HFF-Myc (cell line): ENCODE measurements at places on chromosomes 12 and 14.
A peak's percentile ranks its signal among the peaks of the same experiment; 100 is the strongest.

DNA sequence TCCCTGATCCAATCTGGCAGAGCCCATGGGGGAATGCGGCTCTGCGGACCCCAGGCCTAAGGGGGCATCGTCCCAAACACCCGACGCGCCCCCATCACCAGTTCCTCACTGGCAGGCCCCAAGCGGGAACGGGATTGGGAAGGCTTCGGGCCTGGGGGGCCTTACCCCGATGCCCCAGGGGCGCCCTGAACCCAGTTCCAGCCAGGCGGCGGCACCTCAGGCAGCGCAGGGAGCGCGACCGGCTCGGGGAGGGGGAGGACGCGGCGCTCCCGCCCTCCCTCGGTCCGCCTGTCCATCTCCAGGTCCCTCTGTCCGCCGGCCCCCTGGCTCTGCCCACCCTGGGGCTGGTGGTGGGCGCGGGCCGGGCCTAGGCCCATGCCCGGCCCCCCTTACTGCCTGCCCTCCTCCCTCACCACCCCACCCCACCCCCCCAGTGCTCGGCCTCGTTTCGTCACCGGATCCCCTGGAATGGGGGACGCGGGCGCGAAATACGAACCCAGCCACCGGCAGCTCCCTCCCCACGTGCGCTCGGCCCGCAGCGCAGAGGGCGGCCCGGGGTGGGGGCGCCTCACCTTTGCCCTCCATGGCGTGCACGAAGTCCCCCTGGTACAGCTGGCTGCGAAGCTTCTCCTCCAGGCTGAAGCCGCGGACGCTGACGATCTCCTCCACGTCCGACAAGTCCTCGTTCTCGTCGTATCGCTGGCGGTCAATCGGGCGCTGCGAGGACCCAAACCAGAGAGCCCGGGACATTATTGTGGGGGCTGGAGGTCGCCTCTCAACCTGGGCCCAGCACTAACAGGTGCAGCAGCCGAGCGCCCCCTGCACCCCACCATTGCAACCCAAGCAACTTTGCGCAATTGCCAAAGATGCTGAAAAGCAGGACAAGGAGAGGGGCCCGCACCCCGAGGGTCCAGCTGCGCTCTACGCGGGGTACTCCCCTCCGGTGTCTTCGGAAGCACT is 2.3 kb downstream of the KDM2B start:
- no peak for DNase-seq

GRCh38 chr12:27573972-27574371 is 50.0 kb downstream of the PPFIBP1 start:
- DNase-seq = peak; percentile 85

- DNase-seq = no peak
These were observed 28.2 kb downstream of the GALNT16 start for GRCh38 chr14:69288011-69288771.

- DNase-seq = no peak
These were observed 15.3 kb downstream of the EP400 start for GRCh38 chr12:131965073-131965472.

- DNase-seq = no peak
These were observed 7.6 kb upstream of the TMED10 start for GRCh38 chr14:75184039-75184438.

- DNase-seq = no peak
These were observed 15.7 kb upstream of the TMEM119 start for GRCh38 chr12:108613548-108613947.

GRCh38 chr14:99387880-99388279 is 92.8 kb downstream of the SETD3 start:
- no peak for DNase-seq

DNA sequence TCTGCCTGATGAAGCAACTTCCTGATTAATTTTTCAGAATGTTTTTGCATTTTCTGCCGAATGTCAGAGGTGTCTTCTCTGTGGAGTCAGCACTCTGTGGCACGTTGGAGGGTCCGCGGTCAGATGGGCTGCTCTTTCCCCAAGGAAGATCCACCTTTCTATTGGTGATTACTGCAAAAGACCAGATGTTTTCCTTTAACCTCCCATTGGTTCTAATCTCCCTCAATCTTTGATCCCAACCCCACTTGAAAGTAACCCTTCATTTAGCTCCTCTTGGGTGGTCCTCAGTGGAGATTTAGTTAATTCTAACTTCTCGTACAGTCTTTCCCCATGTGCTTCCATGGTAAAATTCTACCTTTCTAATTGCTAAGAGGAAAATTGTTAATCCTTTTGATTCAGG is 397.7 kb upstream of the DDHD1 start:
- no peak for DNase-seq

DNA sequence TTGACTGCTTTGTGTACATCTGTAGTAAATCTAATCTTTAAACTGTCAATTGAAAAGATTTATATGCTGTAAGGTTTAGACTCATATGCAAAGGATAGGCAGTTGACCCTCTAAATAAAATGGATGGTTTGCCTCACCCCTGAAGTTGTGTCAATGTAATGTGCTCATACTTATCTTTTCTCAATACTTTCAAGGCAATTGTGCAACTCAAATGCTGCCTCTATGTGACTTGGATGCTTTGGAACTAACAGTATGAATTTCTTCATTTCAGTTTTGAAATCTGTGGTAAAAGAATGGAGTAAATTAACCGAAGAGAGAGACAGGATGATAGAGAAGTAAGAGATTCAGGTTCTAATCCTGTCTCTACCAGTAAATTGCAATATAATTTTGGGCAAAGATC is 9.7 kb downstream of the PDE6H start:
- DNase-seq = no peak

DNA sequence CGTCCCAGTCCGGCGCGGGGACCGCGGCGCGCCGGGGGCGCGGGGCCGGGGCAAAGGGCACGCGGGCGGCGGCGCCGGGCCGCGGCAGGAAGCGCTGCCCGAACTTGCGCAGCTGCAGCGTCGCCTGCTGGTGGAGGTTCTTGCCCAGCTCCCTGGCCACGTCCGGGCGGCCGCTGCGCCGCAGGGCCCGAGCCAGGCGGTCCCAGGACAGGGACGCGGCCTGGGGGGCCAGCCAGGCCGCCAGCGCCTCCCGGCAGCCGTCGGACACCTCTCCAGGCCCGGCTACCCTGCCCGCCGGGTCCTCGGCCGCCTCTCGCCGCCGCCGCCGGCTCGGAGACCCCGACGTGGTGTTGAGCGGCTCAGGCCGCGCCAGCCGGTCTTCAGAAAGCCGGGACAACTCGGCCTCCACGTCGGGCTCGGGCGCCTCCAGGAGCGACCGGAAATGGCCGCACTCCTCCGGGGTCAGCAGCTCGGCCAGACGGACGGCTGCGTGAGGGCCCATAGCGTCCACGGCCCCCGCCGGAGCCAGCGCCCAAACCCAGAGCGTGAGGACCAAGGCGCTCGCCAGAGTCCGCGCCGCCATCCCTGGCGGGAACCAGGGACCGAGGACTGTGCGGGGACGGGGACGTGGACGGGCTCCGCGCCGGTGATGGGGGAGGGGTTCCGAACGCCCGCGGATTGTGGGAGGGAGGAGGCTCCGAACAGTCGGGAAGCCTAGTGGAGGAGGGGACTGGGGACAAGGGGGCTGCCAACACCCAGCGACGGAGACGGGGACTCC is 34.0 kb downstream of the FIGNL2 start:
- peak; percentile 27 for DNase-seq

GRCh38 chr14:76375947-76376404 is at the start of gene ESRRB:
TSS of gene ESRRB (plus strand) at chr14:76376137. CDS start at chr14:76376402, 265 bp downstream.
- DNase-seq = no peak

GRCh38 chr12:93157279-93157678 is 220.4 kb upstream of the NUDT4 start:
- DNase-seq = no peak

DNA sequence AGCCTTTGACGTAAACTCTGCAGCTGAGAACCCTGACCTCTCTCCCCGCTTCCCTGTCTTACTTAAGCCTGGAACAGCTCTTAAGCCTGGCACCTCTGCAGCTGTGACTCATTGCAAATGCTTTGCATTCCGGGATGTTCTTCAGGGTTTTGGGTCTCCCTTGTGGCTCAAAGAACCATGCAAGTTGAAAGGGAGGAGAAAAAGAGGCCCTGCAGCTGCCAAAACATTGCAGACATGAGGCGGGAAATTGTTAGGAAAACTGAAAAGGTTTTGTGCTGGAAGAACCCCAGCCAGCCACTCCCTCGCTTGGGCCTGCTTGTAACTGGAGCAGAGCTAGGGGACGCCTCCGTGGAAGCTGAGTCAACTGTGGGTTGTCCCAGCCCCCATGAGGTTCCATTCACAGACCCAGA is 60.2 kb upstream of the FERMT2 start:
- peak; percentile 95 for DNase-seq

DNA sequence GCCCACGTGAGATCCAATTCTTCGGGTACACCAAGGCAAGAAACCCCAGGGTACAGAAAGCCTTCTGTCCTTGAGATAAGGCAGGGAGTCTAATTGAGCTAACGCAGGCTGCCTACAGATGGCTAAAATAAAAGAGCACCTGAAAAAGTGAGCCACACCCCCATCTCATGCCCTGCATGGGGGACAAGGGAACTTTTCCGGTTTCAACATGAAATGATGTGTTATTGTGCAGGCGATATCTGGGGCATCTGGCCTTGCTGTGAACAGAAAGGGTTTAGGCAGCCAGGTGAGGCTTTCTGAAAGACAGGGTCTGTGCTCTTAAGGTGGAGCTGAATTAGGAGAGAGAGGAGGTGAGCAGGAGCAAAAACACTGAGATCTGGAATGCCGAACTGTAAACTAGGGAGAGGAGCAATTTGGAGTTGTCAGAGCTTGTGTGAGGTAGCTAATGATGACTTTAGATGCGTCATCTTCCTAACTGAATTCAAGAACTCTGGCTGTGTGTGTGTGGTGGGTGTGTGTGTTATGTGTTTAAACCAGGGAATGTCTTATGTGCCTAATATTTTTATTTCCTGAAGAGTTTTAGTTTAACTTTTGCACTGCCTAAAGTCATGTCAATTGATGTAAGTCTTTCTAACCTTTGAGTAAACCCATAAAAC is 20.1 kb upstream of the LDHB start:
- no peak for DNase-seq

GRCh38 chr14:95756751-95757150 is 42.8 kb upstream of the TCL1A start:
- DNase-seq = no peak

DNA sequence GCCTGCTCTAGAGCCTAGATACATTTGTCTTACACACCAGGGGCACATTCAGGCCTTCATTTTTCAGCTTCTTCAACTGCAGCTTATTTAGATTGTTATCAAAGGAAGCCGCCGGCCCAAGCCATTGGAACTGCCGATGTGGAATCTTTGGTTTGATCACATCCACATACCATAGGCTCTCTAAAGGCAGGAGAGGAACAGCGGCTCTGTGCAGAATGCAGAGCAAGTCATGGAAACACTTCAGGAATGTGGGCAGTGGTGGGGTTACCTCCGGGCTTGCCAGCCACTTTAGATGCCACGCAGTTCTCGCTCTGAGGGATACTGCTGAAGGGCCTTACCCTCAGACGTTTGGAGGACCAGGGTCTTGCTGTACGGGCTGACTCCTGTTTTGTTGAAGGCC is 53.4 kb upstream of the PYGL start:
- no peak for DNase-seq

- DNase-seq = peak; percentile 7
These were observed 51.9 kb upstream of the NUDT4 start for GRCh38 chr12:93325855-93326254.

DNA sequence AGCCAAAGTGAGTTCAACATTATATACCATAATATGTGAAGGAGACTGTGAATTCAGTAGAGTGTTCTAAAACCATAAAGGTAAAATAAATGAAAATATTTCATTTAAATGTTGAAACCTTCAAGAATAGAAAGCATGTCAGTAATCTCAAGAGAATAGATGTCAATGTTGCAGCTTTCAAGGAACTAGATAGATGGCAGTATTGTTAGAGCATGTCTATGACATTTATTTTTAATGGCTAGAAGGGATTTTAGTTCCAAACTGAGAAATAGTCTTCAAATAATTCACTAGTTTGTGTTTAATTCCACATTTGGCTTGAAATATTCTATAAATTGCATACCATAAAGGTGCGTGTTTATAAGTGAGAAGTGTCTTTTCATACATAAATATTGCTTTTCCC is 326.5 kb downstream of the FLRT2 start:
- no peak for DNase-seq

DNA sequence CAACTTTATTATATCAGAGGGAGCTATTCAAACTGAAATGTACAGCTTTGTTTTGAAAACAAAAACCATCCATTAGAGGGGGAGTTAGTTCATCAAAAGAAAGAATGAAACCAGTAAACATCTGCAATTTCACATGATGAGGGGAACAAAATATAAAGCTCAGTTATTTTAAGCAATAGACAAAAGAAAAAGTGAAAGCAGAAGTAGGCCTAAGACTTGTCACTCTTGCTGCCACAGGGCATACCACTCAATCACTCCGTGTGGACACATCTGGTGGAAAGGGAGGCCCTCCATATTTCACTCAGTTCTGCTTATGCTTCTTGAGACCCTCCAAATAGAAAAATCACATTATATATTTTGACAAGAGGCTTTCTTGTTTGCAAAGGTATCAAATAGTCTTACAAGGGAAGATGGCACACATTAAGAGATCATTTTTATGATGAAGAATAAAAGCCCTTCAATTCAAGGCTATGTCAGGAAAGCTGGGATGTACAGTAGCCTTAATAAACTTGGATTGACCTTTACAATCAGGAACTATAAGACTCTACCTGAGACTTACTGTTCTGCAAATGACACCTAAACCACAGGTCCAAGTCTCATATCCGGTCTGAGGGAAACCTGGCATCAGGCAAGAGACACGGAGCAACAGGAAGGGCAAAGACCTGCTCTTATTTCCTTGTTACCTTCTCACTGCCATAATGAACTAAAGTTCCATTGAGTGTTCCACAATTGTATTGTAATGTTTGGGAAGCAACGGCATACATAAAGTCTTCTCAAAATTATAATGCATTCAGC is 222.5 kb upstream of the GRIP1 start:
- DNase-seq = no peak

- no peak for DNase-seq
These were observed 5.2 kb downstream of the KRAS start for GRCh38 chr12:25245491-25245890.

DNA sequence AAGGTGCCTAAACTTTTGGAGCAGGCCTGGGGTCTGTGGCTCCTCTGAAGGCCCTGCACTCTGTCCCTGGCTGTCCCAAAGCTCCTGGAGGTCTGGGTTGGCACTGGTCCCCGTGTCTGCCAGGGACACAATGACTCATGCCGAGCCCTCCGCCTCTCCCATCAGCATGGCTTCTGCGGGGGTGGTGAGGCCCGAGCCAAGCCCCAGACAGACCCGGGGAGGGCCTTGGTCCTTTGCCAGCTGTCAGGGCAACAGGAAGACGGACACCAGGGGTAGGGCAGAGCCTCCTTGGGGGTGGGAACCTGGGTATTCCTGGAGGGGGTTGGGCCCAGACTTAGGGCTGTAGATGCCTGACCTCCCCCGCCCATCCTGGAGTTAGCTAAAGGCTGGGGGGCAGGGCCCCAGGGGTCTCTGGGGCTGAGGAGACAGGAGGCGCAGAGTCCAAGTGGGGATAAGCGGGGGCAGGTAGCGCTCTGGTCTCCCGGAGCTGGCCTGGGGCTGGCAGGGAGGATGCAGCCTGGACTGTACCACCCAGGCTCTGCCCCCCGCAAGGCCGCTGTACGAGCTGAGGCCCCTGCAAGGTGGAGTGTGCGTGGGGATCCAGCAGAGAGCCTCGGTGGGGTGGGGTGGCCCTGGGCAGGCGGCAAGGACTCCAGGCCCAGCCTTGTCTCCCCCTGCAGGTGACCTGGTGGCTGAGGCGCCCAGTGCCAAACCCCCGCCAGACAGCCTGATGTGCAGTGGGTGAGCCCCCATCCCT is 16.4 kb upstream of the PUS1 start:
- DNase-seq = peak; percentile 72
